ENCODE measurements at places on chromosomes 2 and 18.
A peak's percentile ranks its signal among the peaks of the same experiment; 100 is the strongest.

GRCh38 chr2:143730953-143731260 lies 601.7 kb downstream of the ARHGAP15 start:
- no peak for DNase-seq

DNA sequence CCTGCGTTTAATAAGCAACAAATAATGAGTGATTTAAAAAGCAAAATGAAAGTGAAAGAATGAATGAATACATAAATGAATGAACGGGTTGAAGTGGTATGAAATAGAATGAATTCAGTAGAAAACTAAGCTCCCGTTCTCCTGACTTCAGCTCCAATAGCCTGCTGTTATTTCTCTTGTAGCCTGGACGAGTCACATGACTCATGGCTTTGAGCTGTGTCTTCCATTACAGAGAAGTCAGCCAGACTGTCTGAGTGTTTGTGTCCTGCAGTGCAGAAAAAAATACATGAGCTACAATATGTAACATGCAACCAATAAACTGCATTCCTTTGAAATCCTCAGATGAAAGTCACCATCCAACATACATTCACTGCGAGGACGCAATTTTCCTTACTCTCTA lies 21.2 kb downstream of the SCG2 start:
- peak; percentile 57 for DNase-seq

DNA sequence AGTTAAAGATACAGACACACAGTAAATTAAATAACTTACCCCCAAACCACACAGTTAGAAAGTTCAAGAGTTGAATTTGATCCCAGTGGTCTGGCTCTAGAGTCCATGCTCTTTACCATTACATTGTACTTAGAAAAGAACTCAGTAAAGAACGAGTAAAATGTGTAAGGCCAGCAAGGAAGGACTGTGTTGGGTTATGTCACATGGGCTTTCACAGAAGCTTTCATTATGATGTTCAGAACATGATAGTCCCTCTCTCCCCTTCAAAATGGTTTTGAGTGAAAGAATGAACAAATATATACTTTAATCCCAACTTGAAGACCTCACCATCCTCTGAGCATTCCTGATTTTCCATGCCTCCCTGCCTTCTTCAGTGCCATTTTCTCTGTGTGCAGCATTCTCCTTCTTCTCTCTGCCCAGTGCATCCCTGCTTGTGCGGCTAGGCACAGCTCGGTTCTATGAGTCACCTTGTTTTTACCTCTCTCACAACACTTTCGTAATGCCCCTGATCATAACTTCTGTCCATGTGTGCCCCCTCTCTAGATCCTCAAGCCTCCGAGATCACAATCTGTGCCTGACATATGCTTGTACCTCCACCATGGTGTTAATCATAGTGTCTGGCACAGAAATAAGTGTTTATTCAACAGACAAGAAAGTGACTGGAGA lies 22.0 kb downstream of the RASGRP3 start:
- DNase-seq, result no peak

DNA sequence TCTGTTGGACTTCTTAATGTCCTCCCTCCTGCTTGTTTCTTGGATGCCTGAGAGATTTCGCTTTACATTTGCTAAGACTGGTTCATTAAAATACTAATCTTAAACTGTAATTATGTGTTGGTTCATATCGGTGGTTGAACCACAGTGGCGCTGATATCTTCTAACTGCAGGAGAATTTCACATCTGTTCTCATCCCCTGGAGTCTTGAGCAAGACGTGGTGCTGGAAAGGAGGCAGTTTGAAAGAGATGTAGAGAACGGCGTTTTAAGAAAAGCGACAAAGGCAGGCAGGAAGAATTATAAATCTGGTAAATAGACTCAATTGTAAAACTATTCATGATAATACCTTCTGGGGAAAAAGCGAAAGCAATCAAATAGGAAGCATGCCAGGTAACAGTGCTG lies 79.5 kb downstream of the NXPH2 start:
- no peak for DNase-seq

DNA sequence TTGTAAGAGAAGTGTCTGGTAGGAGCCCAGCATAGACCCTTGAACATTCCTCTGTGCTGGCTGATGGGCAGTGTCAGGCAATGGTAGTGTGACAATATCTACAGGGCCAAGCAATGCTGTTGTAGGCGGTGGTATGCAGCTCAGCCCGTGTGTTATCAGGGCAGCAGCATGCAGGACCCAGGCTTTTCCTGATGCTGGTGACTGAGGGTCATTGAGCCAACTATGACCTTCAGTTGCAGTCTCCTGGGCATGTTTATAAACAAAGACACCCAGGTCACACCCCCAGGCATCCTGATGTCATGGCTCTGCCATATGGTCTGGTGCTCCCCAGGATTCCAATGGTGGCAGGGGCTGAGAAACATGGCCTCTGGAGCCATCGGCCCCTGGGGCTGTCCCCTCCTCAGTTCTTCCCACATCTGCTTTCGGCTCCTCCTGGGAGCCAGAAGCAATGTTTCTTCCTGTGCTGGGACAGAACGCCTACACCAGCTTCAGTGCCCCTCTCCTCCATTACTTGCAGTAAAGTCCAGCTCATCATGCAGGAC lies 518.0 kb upstream of the HS6ST1 start:
- DNase-seq, result no peak

DNA sequence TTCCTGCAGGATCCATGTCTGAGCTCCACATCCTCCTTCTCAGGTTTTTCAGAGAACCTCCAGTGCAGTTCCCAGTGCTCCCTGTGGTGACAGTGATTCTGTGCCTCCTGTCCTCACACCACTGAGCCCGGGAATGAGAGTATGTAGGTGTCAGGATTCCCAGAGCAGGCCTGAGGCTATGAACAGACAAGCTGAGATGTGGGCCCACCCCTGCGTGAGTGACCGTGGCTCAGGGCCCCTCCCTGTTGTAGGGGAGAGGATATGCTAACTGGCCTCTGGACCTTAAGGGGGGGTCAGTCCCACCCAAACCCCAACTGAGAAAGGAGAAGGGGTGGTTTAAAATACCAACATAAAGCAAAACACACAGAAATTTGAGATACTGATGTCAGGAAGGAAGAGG lies 104.8 kb upstream of the RAB12 start:
- DNase-seq, result no peak

GRCh38 chr2:4992226-4992625 lies 700.0 kb upstream of the SOX11 start:
- no peak for DNase-seq
